ENCODE measurements at places on chromosomes 13 and 19. TPM values are rescaled to one million over a fixed set of nuclear protein-coding genes. Genes with fewer than 3 reads are reported as not detected.

ZNF534 gene
- total RNA-seq, result not detected

GRCh38 chr19:46191972-46192371, 37.6 kb upstream of the IGFL1 start:
- no peak for DNase-seq

DNA sequence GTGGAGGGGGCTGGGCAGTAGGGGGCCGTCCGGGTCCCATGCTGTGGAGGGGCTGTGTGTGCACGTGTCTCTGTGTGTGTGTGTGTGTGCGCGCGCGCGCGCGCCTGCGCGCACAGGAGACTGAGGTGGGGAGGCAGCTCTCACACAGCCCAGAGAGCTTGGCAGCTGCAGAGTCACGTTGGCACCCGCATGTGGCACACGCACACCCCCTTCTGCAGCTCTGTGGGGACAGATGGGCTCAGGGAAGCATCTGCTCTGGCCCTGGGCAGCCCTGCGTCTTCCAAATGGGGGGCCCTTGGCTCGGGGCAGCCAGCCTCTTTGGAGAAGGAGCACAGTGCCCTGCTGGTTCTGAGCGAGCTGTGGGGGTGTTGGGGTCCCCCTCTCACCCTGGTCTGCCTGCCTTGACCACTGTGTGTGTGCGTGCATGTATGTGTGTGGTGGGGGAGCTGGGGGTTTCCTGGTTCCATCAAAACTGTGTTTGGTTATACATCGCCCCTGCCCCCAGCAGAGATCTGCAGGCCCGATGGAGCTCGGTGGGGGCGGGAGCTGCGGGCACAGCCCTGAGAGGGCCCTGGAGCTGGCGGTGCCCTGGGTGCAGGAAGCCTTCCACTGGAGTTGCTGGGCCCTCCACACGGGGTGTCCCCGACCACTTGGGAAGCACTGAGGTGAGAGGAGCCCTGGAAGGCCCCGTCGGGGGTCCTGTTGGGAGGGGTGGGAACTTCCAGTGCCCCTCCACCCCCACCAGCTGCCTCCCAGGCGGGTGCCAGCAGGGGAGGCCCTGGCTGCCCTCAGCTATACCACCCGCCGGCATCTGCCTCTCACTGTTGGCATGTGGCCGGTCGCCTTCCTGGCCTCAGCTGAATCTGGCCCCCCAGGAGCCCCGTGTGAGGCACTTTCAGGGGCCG, 67.1 kb downstream of the KDM4B start:
- DNase-seq, result no peak

DNA sequence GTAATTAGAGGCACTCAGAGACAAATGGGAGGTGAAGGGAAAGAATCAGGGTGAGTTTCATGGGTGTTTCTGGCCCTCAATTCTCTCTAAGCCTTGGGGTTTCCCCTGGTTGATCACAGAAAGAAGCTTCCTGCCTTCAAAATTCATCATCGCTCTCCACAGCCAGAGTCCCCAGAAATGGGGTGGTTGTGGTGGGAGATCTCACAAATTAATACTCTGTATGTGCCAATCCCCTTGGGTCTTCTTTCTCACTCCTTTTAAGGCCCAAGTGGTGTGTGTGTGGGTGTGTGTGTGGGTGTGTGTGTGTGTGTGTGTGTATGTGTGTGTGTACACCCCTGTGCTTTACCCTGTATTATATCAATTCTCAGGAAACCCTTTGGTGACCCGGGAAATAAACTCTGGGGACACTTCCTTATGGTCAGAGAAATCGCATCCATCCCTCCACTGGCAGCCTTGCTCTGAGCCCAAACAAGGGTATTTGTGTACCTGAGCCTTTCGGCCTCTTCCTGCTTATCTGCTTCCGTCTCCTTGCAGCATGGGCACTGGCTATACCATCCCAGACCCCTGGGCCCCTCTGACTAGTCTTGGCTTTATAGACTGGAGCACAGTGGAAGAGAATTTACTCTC, 2.8 kb upstream of the FCGBP start:
- DNase-seq, result no peak

KLC3 gene
- total RNA-seq, result not detected

NPHS1 gene
- total RNA-seq, result not detected

- peak; percentile 57 for DNase-seq
These were observed 1.4 kb downstream of the ECH1 start for GRCh38 chr19:38830039-38830733.

DNA sequence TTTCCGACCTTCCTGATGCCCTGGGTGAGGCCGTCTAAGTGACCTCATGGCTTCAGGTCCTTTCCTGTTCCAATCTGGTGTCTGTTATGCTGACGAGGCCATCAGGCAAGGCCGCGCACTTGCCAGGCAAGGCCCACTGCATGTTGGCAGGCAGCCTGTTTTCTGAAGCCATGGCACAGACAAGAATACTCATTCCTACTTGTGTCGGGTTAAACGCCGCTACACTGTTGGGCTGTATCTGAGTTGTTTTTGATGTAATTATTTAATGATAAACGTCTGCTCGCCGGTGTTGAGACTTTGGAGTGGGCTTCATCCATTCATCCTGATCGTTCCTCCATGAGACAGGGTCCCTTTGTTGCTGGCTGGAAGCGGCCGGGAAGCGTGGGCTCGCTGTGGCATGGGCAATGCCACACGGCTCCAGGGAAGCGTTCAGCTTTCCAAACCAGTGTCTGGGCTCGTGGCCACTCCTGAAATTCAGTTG, 92.1 kb downstream of the ATP11A start:
- DNase-seq, result no peak

ADGRE3 gene
- not detected for total RNA-seq

DNA sequence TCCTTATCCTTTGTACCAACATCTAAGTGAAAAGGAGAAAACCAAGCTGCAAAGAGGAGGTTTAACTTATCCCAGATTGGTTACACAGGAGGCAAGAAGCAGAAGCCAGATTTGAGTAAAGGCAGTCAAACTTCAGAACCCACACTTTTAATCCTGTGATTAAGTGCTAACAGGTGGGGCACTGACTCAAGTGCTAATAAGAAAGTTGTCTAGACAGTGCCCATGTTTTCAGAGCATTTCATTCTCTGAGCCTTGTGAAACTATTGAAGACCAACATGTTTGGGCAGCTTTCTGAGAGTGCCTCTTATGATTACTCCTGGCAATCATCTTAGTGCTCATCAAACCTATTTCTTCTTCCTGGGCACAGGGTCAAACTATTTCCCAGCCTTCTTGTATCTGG, 380.8 kb downstream of the KCNRG start:
- DNase-seq, result no peak

- no peak for DNase-seq
These were observed 38.6 kb downstream of the KCNRG start for GRCh38 chr13:50053844-50054243.

DNA sequence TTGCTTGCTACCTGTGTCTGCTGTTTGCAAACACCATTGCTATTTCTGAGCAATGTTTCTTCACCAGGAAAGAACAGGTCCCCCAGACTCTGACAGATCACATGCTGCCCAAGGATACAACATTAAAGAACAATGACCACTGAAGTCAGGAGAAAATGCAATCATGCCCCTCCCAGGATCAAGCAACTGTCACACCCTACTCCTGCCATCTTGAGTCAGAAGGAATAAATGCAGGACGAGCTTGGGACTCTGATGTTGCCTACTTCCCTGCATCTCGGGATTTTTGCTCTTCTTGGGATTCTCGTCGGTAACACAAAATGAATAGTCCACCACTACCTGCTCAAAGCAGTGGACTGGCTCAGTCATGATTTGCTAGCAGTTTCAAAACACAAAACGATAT, 490.6 kb downstream of the COG6 start:
- no peak for DNase-seq
